ENCODE measurements at places on chromosomes 11 and 22. TPM values are rescaled to one million over a fixed set of nuclear protein-coding genes. Genes with fewer than 3 reads are reported as not detected.

- DNase-seq = peak; percentile 37
Observed at GRCh38 chr11:131760091-131761061, 390.0 kb downstream of the NTM start.

Gene ROBO4
- 12.8 TPM for polyA plus RNA-seq

Gene PGA5
- not detected for polyA plus RNA-seq

- DNase-seq = no peak
Observed at GRCh38 chr11:13135385-13136271, 126.5 kb downstream of the RASSF10 start.

DNA sequence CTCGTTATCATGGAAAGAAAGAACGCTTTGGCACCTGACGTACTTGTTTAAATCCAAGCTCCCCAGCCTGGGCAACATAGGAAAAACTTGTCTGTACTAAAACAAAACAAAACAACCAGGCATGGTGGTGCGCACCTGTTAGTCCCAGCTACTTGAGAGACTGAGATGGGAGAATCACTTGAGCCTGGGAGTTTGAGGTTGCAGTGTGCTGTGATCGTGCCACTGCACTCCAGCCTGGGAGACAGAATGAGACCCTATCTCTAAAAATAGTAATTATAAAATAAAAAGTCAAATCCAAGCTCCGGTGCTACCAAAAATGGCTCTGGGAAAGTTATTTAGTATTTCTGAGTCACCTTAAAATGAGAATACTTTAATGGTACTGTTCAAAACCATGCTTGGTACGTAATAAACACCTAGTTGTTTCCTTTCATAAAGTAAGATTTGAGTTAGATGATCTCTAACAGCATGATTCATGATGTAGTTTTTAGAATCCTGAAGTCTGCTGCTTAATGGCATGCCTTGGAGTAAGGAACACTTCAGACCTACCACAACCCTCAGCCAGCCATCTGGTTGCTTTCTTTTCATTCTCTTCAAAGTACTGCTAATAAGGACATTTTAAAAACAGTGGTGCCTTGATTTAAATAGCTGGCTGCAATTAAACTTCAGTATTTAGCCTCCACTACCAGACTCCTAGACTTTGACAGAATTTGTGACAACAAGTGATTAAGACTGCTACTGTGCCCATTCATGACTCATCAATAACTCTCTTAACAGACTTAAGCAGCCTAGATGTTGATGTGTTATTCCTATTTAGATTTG, 8.4 kb downstream of the PPME1 start:
- no peak for DNase-seq

GRCh38 chr22:48739348-48740085, 1088.2 kb downstream of the BRD1 start:
- DNase-seq = peak; percentile 11

DNA sequence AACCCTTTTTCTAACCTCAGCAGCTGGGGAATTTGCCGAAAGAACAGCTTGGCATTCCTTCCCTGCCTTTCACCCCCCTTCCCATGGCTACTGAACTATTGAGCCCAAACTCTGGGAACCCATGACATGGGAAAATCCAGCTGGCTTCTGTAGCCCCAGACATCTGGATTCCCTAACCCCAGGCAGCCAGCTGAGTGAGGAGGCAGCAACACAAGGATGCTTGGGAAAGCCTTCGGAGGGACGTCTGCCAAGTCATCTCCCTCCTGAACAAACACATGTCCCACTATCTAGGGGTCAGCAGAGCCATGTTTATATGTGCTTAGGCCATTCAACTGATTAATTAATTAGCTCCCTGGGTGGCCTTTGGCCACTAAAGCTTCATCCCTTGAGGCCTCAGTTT, 21.6 kb downstream of the LRRC55 start:
- peak; percentile 95 for DNase-seq

DNA sequence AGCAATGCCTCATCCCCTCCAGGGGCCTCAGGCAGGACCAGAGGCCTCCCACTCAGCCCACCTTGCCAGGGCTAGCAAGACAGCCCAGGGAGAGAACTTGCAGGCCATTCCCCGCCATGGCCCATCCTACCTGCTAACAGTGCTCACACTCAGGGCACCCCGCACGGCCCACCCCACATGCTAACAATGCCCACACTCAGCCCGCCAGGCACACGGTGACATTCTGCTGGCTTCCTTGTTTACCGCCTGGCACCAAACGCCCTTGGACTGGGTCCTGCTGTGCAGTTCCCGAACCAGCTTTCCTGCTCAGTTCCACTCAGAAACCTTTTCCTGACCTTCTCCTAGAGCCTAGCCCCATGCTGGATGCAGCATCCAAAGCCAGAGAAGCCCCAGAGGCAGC, 33.5 kb upstream of the FADD start:
- no peak for DNase-seq

DNA sequence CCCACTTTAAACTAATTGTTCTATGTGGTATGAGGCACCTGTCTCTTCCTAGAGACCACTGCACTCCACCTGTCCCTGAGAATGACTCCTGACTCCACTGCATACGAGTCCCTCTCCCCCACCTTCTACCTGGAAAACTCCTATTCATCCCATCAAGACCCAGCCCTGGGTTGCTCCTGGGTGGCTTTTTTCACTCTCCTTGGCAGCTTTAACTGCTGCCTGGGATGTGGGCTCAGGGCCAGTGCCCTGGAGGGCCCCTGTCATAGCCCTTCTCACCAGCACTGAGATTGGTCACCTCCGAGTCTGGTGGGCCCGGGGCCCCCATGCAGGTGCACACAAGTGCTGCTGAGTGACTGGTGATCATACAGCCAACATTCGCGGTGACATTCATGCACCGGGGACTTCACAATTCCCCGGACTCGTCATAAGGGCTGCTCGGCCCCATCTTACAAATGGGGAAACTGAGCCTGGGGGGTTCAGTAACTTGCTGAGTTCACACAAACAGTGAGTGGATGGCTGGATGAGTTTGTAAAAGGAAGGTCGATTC, 25.9 kb upstream of the TOLLIP start:
- DNase-seq = no peak

DNA sequence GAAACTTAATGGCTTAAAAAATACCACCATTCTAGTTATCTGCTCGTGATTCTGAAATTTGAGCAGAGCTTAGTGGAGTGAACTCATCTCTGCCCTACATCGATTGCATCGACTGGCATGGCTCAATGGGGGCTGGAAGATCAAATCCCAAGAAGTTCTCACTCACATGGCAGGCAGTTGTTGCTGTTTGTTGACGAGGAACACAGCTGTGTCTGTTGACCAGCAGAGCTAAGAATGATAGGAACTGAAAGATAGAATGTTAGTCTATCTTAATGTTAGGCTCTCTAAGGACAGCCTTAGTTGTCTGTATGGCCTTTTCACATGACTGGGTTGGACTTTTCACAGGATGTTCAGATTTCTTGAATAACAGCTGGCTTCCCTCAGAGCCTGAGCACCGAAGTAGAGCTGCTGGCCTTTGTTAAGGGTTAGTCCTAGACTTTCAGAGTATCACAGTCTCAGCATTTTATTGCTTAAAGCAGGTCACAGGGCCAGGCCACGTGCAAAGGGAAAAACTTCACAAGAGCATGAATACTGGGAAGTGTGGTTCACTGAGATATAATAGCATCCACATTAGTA, 31.6 kb upstream of the IZUMO1R start:
- DNase-seq = peak; percentile 42

- DNase-seq = no peak
Observed at GRCh38 chr11:100297516-100297915, 389.6 kb upstream of the ARHGAP42 start.

DNA sequence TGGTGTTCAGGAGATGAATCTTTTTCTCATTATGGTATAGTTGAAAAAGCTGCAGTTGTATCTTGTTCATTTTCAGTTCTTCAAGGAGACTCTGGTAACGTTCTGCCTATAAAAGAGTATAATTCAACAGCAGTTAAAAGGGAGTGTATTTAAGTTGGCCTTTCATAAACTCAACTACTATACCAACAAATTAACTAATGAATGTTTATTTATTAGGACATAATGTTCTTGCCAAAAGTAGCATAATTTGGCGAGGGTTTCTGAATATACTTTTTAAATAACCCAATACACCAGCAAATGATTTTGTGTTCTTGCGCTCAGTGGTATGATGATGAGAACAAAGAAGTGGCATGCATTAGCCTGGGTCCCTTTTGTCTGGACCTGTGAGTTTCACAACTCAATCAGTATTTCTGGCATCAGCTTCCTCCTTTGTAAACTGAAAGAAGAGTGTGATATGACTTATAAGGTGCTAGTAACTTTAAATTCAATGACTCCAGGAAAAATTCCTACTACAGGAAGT, 10.9 kb downstream of the SMC1B start:
- DNase-seq = no peak

DNA sequence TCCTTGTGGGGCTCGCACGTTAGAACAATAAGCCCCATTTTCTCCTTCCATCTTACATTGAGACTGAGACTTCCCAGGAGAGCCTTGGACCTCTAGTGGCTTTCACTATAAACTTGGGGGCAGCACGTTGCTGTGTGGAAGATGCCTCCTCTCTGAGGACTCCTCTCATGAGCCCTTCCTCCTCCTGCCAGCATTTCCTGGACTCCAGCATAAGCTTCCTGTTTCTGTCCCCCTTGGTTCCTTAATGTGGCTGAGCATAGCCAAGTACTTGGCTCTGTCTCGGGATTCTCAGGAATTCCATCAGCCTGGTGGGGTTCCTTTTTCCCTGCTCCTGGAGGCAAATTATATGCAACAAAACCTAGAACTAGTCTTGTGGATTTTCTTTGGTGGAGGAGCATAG, 38.8 kb upstream of the UBASH3B start:
- no peak for DNase-seq

DNA sequence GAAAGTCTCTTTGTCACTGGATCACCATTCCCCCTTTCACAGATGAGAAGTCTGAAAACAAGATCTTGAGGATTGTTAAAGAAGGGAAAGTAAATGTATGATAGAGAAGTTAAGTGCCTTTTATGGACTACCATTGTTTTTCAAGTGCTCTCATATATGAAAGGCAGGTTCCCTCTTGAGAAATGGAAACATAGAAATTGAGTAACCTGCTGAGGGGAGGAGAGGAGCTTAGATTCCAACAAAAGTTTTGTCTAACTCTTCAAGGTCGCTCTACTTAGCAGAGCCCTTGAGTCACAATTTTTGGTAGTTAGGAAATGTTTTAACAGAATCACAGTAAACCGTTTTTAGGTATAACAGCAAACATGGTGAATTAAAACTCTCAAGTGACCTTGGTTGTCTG, 80.1 kb downstream of the SVIP start:
- no peak for DNase-seq

- DNase-seq = no peak
Observed at GRCh38 chr11:10526974-10527918, 13.7 kb downstream of the RNF141 start.

- no peak for DNase-seq
Observed at GRCh38 chr11:104451197-104451893, 287.4 kb upstream of the PDGFD start.

Gene MOV10L1
- polyA plus RNA-seq = 0.62 TPM

DNA sequence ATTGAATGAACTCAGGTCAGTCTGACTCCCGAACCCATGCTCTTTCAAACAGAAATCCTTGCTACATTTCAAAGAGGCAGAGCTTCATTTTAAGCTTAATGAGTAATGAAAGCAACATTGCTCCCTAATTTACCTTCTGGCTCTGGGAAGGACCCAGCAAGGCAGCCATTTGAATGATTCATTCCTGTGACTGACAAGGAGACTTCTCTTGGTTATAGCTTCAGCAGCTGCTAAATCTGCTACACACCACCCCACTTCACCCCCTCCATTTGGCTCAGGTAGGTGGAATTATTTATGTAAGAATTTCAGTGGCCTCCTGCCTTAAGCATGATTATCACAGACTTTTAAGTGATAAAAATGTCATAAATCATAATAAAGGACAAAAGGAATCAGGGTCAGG, 117.7 kb downstream of the KCNC1 start:
- DNase-seq = no peak

Gene CRYBA4
- not detected for polyA plus RNA-seq

GRCh38 chr11:95985174-95985808, 61.4 kb upstream of the MTMR2 start:
- DNase-seq = no peak

DNA sequence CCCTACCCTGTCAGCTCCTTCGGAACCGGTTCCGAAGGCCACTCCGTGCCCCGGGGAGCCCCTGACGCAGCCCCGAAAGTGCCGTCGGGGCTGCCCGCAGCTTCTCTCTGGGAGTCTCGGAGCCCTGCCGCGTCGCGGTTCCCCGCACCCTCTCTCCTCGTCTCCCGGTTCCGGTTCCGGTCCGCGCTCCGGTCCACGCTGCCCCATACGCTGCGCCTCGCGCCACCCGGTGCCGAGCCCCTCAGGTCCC, 618 bp downstream of the MTA2 start:
- no peak for DNase-seq

DNA sequence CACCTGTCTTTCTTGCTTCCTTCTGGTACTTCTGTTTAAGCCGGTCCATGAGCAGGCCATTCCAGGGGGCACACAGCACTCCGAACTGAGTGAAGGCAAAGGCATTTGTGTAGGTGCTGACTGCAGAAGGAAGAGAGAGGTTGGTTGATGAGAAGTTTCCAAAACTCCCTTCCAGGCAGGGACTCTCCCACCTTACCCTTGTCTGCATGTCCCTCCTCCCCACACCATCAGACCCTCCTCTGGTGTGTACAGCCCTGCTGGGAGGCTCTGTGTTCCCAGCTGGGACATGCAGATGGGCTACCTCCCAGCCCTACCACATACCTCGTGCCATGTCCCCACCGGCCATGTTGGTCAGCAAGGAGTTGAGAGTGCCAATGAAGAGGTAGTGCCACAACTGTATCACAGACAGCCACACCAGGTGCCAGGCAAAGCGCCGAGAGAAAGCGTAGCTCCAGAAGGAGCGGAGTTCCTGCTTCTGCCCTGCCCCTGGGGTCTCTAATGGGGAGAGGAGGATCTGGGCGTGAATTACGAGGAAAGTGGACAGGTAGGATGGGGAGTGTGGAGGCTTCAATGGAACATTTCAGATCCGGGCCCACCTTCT, 12.2 kb downstream of the SLC43A3 start:
- DNase-seq = no peak

DNA sequence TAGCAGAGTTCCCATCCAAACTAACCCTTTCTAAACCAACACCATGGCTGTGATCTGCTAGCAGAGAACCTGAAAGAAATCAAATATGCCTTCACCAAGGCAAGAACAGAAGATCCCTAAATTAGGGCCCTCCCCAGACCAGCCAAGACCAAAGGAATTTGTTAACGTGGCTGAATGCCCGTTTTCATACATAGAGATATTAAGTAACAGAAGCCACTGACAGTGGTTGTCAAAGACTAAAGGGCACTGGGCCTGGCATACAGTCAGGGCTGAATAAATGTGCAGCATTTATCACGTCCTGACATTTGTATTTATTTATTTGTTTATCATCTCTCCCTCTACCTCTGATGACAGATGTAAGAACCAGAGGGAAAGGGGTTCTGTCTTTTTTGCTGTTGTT, 271.8 kb downstream of the LARGE1 start:
- DNase-seq = no peak

Gene FERMT3
- polyA plus RNA-seq = 11.8 TPM

- no peak for DNase-seq
Observed at GRCh38 chr11:60899977-60900376, 6.4 kb downstream of the PRPF19 start.

Gene CD3D
- 1.4 TPM for polyA plus RNA-seq

Gene FADS3
- polyA plus RNA-seq = 20.5 TPM

GRCh38 chr22:19448076-19448607, 631 bp upstream of the C22orf39 start:
- peak; percentile 71 for DNase-seq
